ENCODE measurements at places on chromosomes 6 and 20.

DNA sequence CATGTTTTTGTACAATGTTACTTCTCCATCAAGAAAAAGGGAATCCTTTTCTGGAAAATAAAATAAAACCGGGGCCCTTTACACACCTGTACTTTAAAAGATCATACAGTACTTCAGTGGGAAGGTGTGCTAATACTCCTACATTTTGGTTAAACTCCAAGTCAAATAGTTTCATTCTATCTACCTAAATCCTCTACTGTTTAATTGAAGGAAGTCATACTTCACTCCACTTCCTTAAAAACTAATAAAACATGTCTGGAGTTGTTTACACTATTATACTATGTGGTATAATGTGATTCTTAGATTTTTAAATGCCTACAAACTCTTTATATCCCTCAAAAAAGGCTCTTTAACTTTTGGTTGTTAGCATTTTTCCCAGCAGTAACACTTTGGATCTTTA lies 18.6 kb upstream of the HBS1L start:
- no peak for DNase-seq

GRCh38 chr6:158854214-158855101 lies 35.3 kb upstream of the EZR start:
- no peak for DNase-seq

DNA sequence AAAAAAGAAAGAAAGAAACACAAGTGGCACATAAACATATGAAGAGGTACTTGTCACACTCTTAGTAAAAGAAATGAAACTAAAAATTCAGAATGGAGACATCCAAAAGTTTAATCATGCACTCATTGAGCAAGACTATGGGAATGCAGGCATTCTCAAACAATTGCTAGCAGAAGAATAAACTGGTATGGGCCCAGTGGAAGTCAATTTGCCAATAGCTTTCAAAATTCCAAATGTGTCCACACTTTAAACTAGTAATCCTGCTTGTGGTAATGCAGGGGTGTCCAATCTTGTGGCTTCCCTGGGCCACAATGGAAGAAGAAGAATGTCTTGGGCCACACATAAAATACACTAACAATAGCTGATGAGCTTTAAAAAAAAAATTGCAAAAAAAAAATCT lies 97.4 kb downstream of the EPB41L2 start:
- DNase-seq, result no peak

DNA sequence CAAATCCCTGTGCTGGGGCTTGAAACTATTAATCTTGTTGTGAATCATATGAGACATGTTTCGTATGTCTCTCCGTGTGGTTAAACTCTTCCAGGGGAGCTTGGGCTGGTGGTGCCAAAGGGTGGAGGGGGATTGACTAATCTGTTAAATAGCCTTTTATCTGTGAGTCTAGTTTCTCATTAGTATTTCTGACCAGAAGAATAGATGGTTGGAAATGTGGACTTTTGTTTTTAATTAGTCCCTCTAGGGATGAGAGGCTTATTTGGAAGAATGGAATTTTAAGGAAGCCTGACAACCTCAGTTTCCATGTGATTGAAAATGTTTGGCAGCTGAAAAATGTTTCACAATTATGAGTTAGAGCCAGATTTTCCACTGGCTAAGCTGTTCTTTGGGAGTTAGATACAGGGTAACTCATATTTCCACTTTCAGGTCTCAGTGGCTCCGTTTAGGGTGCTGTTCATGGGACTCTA lies 117.3 kb downstream of the BCKDHB start:
- DNase-seq, result no peak

GRCh38 chr6:11830105-11830504 lies 51.5 kb upstream of the ADTRP start:
- no peak for DNase-seq

DNA sequence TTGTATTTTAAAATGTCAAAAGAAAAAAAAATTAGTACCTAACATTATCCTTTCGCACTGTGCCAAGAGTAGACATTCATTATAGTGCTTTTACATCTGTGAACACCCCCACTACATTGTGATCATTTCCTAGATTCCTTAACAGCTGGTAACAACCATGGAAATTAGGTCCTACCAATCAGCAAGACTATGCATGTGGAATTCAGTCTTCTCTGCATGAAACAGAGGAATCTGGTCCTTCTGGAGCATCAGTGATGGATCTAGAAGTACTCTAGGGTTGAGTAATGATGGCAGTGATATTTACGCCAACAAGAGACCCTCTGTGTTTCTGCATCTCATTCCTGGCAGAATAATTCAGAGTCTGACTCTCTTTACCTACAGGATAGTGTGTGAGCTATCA lies 9.4 kb downstream of the OR12D1 start:
- no peak for DNase-seq

- DNase-seq, result no peak
Observed at GRCh38 chr6:53985366-53985765, 125.9 kb upstream of the MLIP start.

- no peak for DNase-seq
Observed at GRCh38 chr20:4605166-4605565, 116.5 kb upstream of the PRND start.
